B cell (primary cell): ENCODE measurements at places on chromosomes 6 and 20. TPM values are rescaled to one million over a fixed set of nuclear protein-coding genes. Genes with fewer than 3 reads are reported as not detected.

The OR2B6 gene
- polyA plus RNA-seq = not detected in 2 replicates

The CDK5RAP1 gene
- polyA plus RNA-seq = 60.5 and 77.0 TPM in 2 replicates

- no peak for DNase-seq
- no peaks in the 10 kb centered on the region for H3K27me3 ChIP-seq
- H3K36me3 ChIP-seq = peaks cover 5% of the 10 kb centered on the region
Observed at GRCh38 chr6:5644523-5645185, 362.1 kb downstream of the NRN1 start.

- H3K27me3 ChIP-seq = no peaks in the 10 kb centered on the region
- H3K36me3 ChIP-seq = peaks cover 50% of the 10 kb centered on the region
- H3K4me1 ChIP-seq = peaks cover 5% of the 10 kb centered on the region
- DNase-seq = no peak
- H3K27ac ChIP-seq = no peak overlapping the region
Observed at GRCh38 chr6:90045535-90045934, 151.3 kb downstream of the GJA10 start.
